ENCODE measurements at places on chromosomes 2 and 18.

GRCh38 chr18:63051928-63052327 lies 267.6 kb downstream of the BCL2 start:
- no peak for DNase-seq

GRCh38 chr2:16509042-16509441 lies 156.6 kb downstream of the CYRIA start:
- no peak for DNase-seq

GRCh38 chr2:37191253-37191652 lies 2.8 kb upstream of the SULT6B1 start:
- no peak for DNase-seq

DNA sequence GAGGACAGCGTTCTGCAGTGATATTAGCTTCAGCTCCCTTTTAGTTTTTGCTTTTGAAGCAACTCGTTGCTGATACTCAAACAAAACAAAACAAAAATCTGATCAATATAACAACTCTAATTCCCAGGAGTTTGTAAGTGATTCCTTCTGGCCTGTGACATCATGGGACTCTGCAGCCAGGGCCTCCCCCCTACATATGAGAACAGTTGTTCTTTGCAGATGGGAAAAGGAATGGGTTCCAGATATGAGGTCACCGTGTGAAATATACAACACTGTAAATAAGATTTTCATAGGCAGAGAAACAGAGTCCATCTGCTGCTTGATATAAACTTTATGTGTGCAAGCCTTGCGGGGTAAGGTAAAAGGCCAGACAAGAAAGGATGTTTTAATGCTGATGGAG lies 56.7 kb downstream of the DIS3L2 start:
- DNase-seq = no peak

DNA sequence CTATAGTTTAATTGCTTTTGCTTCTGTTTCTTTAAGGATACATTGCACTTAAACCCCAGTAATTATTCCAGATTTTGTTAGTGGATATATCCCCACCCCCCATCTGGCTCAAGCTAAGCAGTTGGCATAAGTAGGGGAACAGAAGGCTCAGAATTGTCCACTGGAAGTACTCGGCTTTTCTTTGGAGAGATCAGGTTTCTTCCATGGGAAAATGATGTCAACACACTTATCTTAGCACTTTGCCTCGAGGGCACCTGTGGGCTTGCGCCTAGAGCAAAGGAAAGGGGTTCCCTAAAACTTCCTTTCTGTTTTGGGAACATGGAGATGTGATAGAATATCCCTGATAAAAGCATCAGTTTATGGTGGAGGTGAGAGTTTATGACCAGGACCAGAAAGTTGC lies 130.6 kb downstream of the FMNL2 start:
- no peak for DNase-seq

- DNase-seq = peak; percentile 47
These were observed 10.6 kb upstream of the ITGB6 start for GRCh38 chr2:160210599-160211138.

DNA sequence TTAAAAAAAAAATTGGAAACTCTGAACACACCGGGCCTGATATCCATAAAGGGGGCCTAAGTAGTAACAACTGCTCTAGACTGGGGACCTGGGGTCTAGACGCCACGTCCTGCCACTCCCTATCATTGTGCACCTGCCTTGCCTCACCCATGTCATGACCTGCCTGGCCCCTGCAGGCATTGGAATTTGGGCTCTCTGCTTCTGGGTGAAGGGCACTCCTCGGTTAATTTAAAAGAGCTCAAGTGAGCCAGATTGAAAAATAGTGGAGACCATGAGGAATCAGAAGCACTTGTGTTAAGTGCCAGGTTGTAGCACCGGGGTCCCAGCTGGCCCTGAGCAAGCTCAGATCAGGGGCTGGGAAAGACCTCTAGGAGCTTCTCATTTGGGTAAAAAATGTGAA lies 48.1 kb downstream of the SLC4A1AP start:
- no peak for DNase-seq

- DNase-seq = no peak
These were observed 11.1 kb upstream of the AGFG1 start for GRCh38 chr2:227460833-227461232.

DNA sequence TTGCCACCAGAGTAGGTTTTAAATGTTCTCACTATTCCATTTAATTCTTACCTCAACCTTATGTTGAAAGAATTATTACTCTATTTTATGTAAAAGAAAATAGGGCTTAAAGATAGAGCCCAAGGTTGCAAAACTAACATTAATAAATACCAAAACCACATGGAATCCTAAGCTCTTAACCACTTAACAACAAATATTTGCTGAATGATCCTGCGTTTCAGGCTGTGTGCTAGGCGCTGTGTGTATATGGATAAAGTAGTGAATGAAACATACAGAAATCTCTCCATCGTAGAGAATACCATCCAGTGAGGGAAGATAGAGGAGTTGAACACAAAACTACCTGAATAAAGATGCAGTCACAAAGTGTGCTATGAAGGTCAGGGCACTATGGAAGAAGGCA lies 485.1 kb downstream of the THSD7B start:
- DNase-seq = no peak

- no peak for DNase-seq
These were observed 440 bp upstream of the UGGT1 start for GRCh38 chr2:128090575-128090944.

DNA sequence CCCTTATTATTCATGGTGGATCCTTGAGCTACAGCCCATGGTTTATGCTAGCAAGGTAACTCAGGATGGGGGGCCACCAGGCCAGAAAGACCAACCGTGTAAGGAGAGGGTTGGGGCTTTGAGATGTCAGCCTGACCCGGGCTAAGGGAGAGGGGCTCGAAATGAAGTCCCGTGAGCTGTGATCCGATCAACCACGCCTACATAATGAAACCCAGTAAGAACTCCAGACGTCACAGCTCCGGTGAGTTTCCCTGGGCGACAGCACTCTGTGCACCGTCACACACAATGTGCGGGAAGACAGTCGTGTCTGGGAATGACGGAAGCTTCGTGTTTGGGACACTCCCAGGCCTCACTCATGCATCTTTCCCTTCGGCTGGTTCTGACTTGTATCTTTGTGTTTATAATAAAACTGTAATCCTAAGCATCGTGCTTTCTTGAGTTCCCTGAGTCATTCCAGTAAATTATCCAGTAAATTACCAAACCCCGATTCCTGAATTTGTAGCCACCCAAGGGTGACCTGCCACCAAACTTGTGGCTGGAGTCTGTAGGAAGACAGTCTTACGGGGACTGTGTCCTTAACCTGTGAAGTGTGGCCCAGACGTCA lies 44.2 kb downstream of the CYP27C1 start:
- no peak for DNase-seq

- DNase-seq = no peak
These were observed 91.0 kb downstream of the CTIF start for GRCh38 chr18:48629730-48630324.

DNA sequence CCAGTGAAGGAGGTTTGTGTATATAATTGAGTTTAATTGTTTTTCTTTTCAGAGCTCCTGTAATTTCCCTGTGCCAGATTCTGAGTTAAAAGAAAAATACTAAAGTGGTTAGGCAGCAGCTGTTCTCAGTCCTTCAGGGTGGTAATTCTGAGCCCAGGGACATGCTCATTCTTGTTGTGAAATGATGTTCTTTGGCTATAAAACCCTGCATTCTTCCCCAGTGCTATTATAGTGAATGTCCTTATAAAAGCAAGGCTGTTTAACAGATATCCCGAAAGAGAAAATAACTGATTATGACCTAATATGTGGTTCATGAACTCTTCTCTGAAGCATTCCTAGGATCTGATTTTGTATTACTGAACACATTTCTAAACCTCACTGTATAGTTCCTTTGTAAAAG lies 34.0 kb downstream of the ADAM23 start:
- no peak for DNase-seq

GRCh38 chr2:192459422-192459821 lies 264.7 kb upstream of the TMEFF2 start:
- no peak for DNase-seq

DNA sequence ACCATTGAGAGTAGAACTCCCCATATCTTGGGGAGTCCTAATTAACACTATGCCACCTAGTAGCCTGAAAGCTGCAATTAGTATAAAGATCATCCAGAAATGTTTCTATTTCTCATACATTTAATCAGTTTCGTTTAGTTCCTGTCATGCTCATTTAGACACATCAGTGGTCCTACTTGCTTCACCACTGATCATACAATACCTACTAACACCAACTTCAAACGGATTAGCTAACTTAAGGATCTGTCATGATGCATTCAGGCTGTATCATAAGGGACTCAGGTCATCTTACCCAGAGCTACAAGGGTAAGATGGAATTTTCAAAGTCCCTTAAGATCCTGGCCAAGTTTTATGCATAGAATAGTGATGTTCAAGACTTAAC lies 6.8 kb downstream of the SRSF7 start:
- no peak for DNase-seq

DNA sequence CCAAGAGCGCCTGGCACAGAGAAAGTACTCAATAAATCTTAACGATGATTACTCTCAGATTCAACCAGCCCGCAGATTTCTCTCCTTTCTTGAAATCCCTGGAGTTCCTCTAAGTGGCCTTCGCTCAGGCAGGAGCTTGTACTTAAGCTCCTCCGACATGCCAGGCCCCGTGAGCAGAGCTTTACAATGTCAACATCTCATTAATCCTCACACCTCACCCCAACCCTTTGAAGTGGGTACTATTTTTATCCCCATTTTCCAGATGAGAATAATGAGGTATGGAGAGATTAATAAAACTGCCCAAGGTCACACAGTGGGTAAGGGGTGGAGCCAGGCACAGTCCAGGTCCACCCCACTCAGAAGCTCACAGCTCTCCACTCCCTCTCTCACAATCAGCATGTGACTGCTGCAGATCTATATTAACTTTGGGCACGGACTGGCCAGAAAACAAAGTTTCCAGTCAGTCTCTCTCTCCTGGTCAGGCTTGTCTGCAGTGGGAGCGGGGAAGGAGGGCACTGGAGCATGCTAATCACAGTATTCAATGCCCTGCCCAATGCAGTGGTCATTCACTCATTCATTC lies 18.0 kb downstream of the DNMT3A start:
- DNase-seq = no peak

DNA sequence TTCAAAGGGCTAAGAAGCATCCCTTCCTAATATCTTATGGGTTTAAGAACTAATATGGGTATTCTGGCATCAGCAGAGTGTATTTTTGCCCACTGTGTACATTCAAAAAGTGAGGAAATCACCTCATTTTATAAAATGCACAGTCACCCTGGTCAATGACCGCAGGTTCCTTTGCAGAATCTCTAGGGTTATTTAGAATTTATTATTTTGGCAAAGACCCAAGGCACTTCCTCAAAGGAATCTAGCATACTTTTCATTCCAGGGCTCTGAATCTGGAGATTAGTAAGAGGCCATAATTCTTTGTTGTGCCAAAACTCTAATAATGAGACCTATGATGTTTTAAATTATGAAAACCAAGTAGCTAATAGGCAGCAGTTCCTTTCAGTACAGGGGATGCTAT lies 27.2 kb upstream of the CDH2 start:
- DNase-seq = no peak

- no peak for DNase-seq
These were observed 202.0 kb upstream of the LRRTM1 start for GRCh38 chr2:80506563-80506962.

GRCh38 chr2:238069877-238070276 lies 9.1 kb downstream of the SCLY start:
- DNase-seq = no peak

DNA sequence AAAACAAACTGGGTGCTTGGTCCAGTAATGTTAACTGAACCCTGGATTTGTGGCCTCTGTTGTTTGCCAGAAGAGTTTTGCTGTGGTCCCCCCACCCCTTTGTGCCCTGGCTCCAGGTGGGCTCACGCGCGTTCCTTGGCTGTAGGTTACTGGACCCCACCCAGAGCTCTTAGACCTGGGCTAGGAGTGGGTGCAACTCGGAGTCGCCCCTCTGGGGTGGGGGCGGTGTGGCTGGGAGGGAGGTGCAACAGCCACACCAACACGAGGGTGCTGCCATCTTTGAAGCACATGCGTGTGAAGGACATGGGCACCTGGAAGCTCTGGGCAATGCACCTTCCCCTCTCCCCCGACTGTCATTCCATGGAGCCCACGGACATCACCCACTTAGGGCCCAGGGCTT lies 92.7 kb downstream of the USP40 start:
- no peak for DNase-seq

GRCh38 chr2:128303095-128303791 lies 15.4 kb downstream of the HS6ST1 start:
- DNase-seq = no peak

GRCh38 chr2:178295906-178296305 lies 101.6 kb downstream of the OSBPL6 start:
- no peak for DNase-seq

DNA sequence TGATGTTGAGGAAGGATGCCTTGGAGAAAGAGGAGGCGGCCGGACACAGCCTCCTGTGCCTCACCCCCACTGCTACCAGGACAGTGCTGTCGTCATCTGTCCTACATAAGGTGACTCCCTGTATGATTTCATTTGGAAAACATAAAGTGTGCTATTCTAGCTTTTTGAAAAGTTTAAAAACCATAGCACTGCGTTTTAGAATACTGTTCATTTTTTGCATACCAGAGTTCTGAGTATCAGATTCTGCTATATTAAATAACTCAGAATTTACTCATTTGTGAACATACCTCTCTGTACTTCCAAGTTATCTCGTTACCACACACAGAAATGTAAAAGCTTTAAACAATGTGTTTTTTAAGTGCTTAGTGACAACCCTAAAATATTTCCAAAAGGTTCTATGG lies 302.9 kb downstream of the LRRTM1 start:
- DNase-seq = no peak

DNA sequence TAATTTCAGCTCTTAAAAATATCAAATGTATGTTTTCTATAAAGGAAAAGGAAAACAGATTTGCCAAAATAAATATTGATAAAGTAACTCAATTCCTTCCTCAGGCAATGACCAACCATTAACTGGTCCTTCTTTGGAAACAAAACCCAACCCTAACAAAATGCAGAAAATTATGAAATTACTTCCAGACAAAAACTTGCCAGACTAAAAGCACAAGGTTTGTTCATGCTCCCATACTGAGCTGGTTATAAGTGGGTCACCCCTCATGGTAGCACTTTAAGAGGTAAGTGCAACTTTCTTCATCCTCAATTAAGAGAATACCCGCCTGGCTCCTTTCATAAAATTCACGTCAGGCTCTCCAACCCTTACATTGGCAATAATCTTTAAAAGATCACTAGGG lies 31.1 kb upstream of the TTC32 start:
- DNase-seq = no peak

GRCh38 chr2:39938035-39938835 lies 159.2 kb upstream of the THUMPD2 start:
- DNase-seq = no peak

DNA sequence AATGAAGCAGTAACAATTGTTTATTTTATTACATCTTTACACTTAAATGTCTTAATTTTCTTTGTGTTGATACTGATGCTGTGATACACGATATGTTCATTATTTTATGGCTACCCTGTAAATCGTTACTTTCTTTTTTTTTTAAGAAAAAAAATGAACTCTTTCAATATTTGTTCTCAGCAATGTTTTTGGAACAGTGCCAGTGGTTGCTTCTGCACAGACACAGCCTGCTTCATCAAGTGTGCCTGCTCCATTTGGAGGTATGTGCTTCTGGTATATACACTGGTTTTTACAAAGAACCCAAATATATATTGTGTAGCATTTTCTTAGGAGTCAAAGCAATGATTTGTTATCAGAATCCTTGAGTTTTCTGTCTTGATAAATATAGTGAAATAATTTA lies 62.2 kb upstream of the SCYGR2 start:
- no peak for DNase-seq

GRCh38 chr2:39479053-39479670 lies 42.1 kb upstream of the MAP4K3 start:
- DNase-seq = no peak

GRCh38 chr2:20596973-20597859 lies 53.7 kb downstream of the HS1BP3 start:
- DNase-seq = no peak

GRCh38 chr2:218711550-218711929 lies 905 bp downstream of the TTLL4 start:
- DNase-seq = no peak

Data from activated T-helper 1 cell treated with anti-CD3 and anti-CD28 coated beads, Interleukin-2, amount 50 U/mL, for 16 hours (primary cell).